Lower leg skin (tissue), 4 donors: ENCODE measurements at places on chromosomes 5 and 9.

DNA sequence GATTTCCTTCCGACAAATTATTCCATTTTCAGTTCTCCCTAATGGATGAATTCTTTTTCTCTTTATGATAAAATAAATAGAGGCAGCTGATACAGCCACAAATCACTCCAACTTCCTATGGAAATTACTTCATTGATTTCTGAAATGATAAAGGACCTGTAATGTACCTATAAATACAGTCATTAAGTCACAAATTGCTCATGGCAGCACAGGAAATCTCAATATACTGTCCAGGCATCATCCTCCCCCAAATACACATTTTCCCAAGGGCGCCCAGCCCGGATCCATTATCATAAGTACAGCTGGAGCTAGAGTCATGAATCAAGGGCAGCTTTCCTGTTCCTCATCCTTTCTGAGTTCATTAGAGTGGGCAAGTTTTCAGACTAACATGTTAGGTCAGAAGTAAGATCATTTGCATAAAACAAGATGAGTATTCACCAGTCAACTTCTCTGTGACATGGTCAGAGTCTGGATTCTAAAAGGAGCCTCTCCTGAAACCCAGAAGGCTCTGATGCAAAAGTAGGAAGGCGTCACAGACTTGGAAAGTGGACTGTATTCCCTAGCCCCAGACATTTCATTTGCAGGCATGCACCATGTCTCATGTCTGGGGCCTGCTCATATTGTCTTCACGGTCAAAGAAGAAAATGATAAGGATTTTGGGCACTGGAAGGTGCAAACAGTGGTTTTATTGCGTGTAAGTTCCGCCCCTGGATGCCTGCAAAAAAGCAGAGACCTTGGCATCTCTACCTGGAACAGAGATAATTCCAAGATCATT, 383.2 kb downstream of the PLK2 start:
- DNase-seq, result no peak

DNA sequence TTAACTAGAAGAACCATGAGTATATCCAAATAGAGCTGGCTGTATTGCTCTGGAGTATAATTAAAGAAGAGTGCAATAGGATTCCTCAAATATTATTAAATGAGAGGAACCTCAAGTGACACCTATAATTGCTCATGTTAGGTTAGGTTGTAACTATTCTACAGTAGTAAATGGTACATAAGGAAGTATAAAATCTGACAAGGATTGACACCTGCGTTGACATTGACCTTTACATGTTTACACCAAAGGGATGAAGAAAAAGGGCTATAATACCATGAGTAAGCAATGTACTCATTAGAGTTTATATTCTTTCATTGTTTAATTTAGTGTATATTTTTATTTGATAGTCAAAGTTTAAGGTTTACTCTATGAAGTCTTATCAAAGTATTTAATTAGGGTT, 48.9 kb downstream of the SLC12A2 start:
- DNase-seq, result no peak

- DNase-seq, result no peak
Measured at GRCh38 chr9:3343671-3344070, 182.1 kb downstream of the RFX3 start.

GRCh38 chr9:112379177-112380101, 469 bp upstream of the HSDL2 start:
- DNase-seq, result peak; percentile 100

- DNase-seq, result no peak
Measured at GRCh38 chr9:73230251-73230650, 78.6 kb downstream of the ANXA1 start.

DNA sequence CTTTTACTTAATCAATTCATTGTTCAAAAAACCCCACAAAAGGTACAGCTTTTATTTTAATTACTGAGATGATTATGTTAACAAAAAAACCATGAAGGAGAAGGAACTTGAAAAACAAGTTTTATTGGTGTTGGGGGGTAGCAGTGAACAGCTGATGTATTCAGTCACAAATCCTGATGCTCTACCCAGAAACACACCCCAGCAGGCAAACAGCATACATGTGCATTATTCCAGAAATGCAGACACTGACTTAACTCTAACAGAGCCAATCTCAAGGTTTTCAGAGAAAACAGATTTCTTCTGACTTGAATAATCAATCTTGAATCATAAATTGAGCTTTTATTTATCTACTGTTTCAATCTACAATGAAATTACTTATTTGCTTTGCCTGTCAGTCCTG, 175.2 kb downstream of the ZSWIM6 start:
- DNase-seq, result no peak

DNA sequence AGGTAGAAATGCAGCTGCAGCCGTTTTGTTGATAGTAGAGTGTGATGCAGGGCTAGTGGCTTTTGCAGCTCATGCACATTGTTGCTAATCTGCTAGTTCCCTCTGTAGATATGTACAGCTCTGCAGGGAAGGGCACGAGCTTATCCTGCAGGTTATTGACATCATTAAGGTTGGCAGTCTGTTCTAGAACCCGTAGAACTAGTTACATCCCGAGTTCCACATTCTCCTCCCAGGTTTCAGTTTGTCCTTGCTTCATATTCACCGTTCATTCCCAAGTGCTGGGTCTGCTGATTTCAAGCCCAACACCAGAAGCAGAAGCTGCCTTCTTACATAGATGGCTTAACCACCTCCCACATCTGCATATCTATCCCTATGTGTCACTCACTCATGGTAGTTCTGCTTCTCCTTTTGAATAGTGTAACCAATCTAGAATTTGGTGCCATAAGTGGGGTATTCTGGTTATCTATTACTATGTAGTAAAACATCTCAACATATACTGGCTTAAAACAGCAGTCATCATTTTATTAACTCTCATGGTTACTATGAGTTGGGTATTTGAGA, 38.1 kb downstream of the CRHBP start:
- DNase-seq, result no peak

DNA sequence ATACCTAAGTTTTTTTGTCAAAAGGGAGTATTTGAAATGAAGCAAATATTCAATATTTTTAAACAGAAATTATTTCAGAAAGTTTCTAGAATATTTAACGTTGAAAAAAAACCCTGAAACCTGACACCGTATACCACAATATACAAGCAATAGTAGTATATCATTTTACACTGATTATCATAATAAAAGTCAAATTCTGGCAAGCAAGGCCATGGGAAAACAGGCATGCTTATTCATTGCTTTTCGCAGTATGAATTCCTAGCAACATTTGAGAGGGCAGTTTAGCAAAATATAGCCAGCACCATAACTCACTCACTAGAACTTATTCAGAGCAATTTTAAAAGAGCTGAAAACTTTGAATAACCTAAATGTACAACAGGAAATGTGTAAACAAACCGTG, 46.1 kb downstream of the ERAP1 start:
- no peak for DNase-seq

GRCh38 chr9:71678999-71679398, 89.3 kb downstream of the CEMIP2 start:
- DNase-seq, result no peak

- peak; percentile 53 for DNase-seq
Measured at GRCh38 chr5:172293054-172293744, 9.6 kb upstream of the UBTD2 start.

DNA sequence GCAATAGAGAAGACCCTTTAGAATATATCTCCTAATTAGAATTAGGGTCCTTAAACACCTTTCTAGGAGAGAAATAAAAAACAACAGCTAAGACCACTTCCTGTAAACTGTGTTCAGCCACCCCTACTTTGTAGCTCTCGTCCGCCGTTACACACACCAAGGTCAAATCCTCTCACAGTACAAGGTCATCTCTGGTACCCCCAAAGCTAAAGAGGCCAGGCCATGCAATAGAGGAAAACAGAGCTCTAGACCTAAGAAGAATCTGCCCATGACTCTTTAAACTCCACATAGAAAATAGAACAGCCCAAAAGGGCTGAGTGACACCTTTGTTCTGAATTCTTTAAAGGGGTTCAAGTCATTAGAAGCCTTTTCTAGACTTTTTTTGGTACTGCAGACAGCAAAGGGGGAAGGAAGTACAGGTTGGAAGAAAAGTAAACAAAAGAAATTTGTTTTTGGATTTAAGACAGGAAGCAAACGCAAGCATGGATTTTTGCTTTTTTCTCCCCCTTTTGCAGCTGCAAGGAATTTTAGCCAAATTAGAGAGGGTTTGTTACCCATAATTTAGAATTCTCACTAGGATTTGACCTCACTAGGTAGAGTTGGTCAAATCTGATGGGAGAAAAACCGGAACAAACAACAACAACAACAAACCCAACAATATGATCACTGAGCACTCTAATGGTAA, 13.4 kb upstream of the FANCC start:
- DNase-seq, result no peak

GRCh38 chr9:110129425-110129824, 78.5 kb downstream of the C9orf152 start:
- no peak for DNase-seq

DNA sequence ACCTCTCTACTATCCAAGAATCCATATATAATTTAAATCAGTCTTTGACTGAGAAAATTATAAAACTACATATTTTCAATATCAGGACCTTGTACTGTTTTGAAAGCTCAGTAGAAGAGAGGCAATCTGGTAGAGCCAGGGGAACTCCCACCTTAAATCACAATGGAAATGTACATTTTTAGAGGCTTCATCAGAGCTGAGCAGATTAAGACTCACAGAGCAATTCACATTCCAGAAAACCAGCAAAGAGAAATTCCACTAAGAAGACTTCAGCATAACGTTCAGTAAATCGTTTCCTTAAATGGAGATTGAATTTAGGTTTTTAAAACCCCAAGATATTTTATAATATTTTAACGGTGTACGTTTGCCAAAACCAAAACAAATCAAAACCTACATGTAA, 227.8 kb upstream of the TRPM3 start:
- no peak for DNase-seq

- DNase-seq, result no peak
Measured at GRCh38 chr5:69105996-69106906, 12.4 kb downstream of the SLC30A5 start.

GRCh38 chr5:119330367-119331183, 25.2 kb upstream of the TNFAIP8 start:
- no peak for DNase-seq

DNA sequence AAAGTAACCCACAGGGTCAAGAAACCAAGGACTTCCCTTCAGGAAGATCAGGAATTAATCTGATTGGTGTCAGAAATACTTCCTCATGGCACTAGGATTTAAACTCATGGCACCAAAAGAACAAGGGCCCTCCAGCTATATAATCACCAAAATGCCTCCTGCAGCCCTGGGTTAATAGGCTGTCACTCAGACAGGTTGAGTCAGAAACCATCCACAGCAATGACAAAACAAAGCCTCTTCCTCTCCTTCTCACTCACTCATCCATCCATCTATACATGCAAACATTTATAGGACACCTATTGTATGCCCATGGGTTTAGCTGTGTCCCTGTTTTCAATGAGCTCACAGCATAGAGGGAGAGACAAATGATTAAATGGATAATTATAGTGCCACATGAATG, 62.5 kb upstream of the SPOCK1 start:
- no peak for DNase-seq

DNA sequence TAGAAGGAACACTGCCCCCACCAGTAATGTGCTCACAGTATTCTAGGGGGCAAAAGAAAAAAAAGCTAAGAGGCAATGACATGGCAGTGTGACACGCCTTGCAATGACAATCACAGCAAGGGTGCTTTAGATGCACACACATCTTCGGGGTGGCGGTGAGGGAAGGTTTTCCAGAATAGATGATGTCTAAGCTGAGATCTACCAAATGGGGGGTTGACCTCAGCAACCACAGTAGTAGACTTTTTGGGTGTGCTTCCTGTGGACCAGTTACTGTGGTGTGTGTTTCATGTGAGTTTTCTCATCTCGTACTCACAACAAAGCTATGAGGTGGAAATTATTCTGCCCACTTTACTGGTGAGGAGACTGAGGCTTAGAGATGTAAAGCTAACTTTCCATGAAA, 10.2 kb upstream of the IL12B start:
- no peak for DNase-seq

DNA sequence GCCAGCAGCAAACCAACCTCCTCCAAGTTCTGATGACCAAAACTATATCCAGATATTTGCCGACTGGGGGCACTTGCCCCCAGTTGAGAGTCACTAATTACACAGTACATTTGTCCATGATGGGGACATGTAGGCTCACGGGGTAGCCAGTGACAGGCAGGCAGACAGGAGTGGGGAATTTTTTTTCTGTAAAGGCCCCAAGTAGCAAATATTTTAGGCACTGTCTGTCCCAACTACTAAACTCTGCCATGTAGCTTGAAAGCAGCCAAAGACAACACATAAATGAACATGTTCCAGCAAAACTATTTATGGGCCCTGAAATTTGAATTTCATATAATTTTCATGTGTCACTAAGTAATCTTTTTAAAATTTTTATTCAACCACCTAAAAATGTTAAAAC, 80.7 kb downstream of the GRIA1 start:
- no peak for DNase-seq

- no peak for DNase-seq
Measured at GRCh38 chr9:16708656-16709435, 161.6 kb downstream of the BNC2 start.

DNA sequence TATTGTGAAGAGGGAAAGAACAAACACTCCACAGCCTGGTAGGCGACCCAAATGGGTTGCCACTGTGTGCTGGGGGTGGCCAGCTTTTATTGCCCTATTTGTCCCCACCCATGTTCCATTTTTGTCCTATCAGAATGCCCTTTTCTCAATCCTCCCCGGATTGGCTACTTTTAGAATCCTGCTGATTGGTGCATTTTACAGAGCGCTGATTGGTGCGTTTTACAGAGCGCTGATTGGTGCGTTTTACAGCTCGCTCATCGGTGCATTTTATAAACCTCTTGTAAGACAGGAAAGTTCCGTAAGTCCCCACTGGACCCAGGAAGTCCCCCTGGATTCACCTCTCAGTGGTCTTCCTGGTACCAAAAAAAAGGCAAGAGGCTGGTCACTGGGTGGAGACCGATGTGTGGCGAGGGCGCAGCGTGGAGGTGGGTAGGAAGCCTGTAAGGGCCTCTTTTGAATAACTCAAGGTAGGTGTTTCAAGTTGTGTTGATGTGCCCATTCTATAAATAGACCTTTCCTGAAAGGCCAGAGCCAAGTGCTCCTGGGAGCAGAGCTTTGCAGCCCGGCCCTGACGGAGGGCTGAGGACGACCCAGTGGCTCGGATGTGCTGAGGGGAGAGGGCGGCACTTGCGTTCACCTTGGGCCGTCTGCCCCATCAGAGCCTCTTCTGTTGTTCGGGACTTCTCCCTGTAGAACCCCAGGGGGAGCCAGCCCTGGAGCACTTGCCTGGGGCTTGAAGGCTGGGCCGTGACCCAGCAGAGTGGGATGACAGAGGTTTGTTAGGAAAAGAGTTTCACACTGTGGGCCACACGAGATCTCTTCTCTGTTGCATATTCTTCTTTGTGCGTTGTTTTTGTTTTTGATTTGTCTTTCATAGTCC, 7.2 kb upstream of the GFPT2 start:
- no peak for DNase-seq

DNA sequence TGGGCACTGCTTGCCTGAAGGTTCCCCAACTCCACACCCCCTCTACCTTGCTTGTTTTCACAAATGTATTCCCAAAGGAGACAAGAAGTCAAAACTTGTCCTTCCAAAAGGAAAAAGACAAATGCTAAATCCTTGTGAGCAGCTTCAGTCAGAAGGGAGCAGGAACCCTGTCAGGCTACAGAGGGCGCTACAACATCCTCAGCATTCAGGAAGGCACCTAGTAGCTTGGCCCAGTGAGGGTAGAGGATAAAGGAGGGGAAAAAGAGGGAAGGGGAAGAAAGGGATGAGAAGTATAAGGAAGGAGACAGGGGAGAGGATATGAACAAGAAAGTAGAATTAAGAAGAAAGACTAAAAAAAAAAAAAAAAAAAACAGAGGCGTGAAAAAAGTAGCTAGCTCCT, 97.5 kb downstream of the MLLT3 start:
- DNase-seq, result no peak
